Stimulated activated naive CD4-positive, alpha-beta T cell (primary cell): ENCODE measurements at places on chromosomes 2 and 18.

DNA sequence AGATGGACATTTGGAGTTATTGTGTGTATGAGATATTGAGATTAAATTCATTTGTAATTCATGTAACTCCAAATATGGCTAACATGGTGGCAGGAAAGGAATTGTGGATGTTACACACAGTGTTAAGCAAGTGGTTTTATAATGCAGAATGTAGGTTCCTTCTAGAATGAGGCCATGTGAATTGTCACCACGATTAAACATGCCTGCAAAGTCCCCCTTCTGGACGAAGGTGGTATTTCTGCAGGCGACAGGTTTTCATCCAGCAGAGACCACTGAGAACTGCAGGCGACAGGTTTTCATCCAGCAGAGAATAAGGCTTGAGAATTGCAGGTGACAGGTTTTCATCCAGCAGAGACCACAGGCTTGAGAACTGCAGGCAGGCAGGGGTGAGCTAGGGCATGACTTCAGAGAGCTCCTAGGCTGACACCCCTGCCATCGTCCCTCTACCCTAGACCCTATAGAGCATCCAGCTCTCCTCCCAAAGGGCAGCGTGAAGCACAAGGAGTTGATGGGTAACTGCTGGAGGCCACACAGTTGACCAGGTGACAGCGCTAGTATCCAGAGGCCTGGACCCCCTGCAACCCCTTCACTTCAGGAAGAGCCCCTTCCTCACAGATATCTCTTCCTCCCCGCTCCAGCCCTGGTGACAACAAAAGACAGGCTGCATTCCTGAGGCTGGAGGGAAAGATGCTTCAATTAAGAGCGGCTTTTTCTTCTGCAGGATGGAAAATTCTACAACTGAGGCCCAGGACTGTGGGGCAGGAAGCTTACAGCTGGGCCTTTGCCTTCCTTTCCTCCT, 175.8 kb downstream of the LOXHD1 start:
- DNase-seq, result peak; percentile 2

GRCh38 chr2:127559454-127559853, 24.0 kb downstream of the MYO7B start:
- DNase-seq, result no peak

DNA sequence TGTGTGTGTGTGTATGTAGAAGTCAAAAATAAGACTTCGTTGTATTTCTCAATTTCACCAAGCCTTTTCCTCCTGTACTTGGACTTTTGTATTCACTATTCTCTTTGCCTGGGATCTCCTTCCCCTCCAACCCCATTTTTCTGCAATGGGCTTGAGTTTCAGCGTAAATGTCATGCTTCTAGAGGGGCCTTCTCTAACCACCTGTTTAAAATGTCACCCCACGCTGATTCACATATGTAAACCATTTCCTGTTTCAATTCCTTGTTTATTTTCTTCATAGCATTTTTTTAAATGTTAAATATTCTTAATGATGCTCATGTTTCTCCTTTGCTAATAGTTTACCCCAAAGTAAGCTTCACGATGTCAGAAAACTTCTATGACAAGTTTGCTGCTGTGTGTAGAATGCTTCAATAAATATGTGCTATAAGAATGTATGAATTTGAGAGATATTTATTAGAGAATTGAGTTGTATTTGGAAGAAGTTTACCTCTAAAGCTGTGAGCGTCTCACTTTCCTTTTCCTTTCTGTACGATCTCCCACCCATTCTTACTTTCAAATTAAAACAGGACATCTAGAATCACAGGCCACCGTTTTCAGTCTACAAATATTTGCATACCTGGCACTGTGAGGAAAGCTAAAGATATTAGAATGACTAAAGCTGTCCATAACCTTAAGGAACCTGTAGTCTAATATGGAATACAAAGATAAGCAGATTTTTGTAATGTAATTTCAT, 762.4 kb downstream of the LRRTM4 start:
- no peak for DNase-seq

DNA sequence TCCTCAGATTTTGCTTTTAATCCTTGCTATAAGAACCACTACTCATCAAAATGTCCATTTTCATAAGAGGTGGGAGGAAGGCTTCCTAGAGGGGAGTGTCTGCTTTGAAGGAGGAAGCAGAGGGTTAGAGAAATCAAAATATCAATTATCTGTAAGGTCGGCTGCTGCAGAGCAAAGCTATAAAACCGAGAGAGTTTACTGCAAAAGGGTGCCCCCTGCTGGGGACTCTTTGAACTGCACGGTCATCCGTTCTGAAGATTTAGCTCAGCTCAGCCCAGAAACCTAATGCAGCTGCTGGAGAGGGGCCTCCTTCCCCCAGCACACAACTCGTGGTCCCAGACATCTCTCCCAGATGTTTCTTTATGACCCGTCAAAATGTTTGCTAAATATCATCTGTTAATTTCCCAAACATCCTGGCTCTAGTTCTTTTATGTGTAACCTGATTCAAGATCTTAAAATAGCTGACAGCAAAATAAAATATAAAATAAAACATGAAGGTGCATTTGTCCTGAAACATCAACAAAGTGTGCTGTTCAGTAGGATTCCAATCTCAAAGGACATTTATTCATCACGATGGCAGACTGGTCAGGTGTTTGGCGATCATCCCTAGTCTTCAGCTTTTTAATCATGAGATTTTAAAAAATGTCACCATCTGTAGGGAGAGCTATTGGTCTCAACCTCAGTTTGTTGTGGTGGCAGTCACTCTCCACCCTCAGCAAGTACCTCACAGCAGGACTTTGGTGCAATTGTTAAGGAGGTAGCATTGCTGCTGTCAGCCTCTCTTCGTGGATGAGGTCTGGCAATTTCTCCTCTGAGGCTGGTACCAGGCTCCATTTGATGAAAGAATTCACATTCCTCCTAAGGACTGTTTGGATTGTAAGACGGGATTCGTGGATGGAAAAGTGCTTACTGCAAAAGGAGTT, 185.9 kb downstream of the MTX2 start:
- DNase-seq, result peak; percentile 63

DNA sequence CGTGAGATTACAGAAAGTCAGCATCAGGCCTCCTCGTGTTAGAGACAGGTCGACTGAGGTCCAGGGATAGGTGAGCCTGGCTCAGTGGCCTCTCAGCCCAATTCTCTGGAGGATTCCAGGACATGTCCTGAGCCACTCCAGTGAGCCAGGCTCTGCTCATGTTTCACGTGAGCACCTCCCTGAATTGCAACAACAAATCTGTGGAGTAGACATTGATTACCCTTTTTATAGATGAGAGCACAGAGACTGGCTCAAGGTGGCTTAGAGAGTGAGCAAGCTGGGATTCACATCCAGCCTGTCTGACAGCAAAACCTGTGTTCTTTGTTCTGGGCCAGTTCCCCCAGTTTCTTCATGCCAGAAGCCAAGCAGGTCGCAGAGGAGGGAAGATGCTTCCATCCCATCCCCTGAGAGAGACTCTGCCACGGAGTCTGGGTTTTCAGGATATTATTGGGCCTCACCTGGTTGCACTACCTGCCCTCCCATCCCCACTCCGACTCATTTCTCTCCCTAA, 46.4 kb downstream of the HS1BP3 start:
- no peak for DNase-seq

DNA sequence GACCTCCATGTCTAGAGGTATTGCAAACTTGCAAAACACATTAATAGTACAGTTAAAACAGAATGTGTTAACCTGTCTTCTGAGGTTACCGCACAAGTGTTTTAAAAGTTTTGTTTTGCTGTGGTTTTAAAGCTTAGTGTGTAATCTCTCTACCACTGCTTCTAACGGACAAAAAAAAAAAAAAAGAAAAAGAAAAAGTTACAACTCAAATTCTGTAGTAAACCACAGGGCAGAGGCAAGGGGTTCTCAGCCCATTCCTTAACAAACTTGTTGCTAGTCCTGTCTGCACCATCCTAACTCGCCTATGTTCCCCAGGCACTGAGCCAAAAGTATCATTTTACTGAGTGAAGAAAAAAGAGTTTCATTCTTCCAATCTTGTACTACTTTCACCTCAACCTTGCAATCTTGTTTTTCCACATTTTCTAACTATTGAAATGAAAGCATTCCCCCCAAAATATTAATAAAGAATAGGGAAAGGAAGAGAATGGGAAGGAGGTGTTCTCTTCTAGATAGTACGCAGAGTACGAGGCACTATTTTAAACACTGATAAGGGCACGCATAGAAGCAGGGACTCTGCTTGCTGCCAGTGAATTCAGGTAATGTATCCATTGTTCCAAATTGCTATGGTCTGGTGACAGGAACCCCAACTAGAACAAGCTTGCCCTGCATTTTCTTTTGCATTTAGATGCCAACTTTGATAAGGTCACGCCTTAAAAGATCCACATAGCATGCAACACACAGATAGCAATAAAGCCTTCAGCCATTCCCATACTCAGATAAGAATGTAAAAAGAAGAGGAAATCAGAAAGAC, 47.1 kb downstream of the IKZF2 start:
- no peak for DNase-seq

DNA sequence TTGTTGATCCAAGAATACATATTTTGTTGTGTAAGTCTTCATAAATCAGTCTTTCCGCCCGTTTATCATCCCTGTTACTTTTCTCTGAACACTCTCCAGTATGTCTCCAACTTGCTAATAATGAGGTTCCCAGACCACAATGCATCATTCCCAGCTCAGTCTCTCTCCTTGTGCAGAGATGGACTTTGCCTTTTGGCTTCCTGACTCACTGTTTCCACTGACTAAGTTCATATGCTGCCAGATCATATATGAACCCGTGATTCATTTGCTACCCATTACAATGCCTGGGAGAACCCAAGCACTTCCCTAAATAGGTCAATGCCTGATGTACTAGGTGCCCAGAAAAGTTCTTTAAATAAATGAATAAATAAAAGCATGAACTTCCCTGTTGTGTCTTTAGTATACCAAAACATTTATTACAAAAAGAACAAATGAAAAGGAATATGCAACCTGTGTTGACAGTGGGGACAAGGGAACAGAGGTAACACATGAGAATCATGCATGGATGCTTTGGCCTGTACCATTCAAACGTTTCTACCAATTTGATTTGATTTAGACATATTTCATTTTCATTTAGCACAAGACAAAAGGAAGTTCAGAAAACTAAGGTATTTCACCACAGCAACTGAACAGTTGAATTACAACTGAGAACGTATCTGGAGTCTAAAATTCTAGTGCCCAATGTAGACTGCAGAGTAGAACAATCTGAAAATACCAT, 215.4 kb upstream of the HNRNPA3 start:
- DNase-seq, result no peak

DNA sequence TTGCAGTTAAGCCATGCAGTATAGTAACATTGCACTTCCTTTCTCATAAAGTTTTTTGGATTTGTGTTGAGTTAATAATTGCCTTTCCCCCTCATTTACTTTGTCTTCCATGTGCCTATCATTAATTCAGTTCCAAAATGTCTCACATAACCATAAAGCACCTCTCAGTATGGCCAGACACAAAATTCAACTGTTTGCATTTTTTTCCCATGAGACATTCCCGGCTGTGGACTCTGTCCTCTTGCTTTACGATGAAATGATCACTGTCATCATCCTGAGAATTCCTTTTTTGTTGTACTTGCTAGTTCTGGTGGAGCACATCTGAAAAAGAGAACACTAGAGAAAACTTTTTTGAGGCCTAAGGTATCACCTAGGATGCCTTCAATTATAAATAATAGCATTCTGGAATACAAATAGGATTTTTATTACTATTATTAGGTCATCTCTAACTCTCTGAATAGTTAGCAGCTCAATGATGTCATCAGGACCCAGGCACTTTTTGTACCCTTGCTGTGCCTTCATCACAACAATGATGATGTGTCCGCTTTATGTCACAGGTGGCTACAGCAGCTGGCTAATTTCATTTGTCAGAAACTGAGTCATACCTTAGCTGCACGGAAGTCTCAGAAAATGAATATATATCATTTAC, 8.5 kb upstream of the ATP8B1 start:
- DNase-seq, result no peak

DNA sequence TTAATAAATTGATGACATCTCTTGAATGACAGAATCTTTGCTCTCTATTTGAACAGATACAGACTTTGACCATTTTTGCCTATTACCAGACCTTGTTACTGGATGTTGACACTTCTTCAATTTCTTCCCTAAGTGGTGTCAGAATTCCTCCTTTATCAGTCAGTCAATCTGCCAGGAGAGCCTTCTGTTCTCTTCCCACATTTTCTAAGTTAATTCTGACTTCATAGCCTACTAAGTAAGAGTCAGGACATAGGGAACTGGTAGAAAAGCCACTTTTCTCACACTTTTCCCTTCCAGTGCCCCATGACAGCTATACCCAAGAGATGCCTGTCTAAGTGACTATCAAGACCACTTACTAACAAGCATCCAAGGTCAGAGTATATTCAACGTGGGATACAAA, 1187.5 kb upstream of the NXPH2 start:
- no peak for DNase-seq

GRCh38 chr18:63951302-63951705, 2.2 kb downstream of the HMSD start:
- DNase-seq, result no peak

GRCh38 chr2:60657673-60658072, 98.4 kb upstream of the PAPOLG start:
- DNase-seq, result no peak

GRCh38 chr2:237895544-237896506, 36.4 kb downstream of the RAMP1 start:
- DNase-seq, result no peak

- no peak for DNase-seq
These were observed 180.6 kb downstream of the FSIP2 start for GRCh38 chr2:185919155-185919554.

- DNase-seq, result no peak
These were observed 82.8 kb downstream of the EPB41L3 start for GRCh38 chr18:5461041-5461440.

GRCh38 chr2:69469784-69470183, 32.5 kb upstream of the NFU1 start:
- DNase-seq, result no peak

DNA sequence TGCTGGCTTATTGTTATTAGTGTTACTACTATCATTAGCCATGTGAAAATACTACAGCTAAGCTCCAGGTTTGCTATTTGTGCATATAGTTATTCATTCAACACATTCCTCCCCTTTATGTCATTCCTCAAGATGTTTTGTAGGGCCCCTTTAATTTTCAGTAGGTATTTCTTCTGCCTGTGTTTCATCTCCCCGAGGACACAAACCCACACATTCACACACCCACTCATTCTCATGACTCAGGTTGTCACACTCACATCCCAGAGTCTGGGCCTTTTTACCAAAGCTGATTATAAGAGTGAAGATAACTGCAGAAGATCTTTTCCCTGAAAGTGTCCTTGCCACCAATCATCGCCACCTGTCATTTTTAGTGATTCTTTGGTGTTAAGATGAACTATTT, 68.6 kb upstream of the SPOPL start:
- DNase-seq, result no peak

GRCh38 chr2:64524604-64525316, 632 bp downstream of the AFTPH start:
- DNase-seq, result peak; percentile 38

- no peak for DNase-seq
These were observed 1193.4 kb downstream of the DSC3 start for GRCh38 chr18:29849144-29849543.

DNA sequence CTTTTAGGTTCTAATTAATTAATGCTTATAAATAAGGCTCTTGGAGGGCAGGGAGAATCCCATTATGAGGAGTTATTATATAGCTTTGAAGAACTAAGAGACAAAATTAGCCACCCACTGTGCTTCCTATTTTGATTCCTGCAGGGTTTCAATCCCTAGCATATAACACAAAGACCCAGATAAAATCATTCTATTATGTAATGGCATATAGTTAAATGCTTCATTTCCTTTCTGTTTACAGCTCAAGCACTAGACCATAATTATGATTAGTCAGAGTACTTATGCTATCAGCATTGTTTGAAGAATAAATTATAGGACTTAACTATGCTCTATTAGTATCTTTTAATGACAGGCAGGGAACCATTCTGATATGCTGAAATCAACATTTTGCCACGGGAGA, 9.1 kb downstream of the GPR155 start:
- no peak for DNase-seq
